ENCODE measurements at places on chromosomes 2 and 18. TPM values are rescaled to one million over a fixed set of nuclear protein-coding genes. Genes with fewer than 3 reads are reported as not detected.

DNA sequence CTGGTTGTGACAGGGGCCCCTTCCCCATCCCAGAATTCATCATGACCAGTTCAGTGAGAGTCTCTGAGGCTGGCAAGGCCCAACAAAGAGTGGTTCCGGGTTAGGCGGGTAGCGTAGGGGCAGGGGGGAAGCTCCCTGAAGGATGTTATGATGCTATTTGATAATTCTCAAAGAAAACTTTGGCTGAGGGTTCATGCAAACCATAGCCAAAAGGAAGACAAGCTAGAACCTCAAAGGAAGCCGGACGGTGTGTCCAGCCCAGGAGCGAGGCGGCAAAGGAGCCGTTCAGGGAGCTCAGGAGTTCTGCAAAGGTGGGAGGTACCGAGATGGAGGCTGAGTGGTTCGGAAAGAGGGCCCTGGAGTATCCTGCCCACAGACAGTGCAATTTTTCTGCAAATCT, 226.8 kb upstream of the RAB6C start:
- H3K27me3 ChIP-seq: no peaks in the 10 kb centered on the region
- no peak overlapping the region for H3K4me3 ChIP-seq
- H3K36me3 ChIP-seq: no peaks in the 10 kb centered on the region
- no peak for DNase-seq
- H3K4me1 ChIP-seq: no peaks in the 10 kb centered on the region

The GAL3ST2 gene
- total RNA-seq: 0.48 TPM

- H3K36me3 ChIP-seq: no peaks in the 10 kb centered on the region
- no peak overlapping the region for H3K4me3 ChIP-seq
- H3K27ac ChIP-seq: no peak overlapping the region
- no peaks in the 10 kb centered on the region for H3K27me3 ChIP-seq
- no peak for DNase-seq
These were observed 20.0 kb downstream of the SETBP1 start for GRCh38 chr18:44700652-44701051.

The MYO5B gene
- 4.4 TPM for total RNA-seq

- H3K27me3 ChIP-seq: no peaks in the 10 kb centered on the region
- no peak overlapping the region for H3K27ac ChIP-seq
- peaks cover 11% of the 10 kb centered on the region for H3K4me1 ChIP-seq
- no peak for DNase-seq
- no peaks in the 10 kb centered on the region for H3K36me3 ChIP-seq
- H3K4me3 ChIP-seq: no peak overlapping the region
These were observed 58.0 kb downstream of the NEDD4L start for GRCh38 chr18:58102018-58102417.

Measured in GM12878 (cell line).